Stimulated activated CD4-positive, alpha-beta T cell treated with anti-CD3 and anti-CD28 coated beads, TNF-alpha, amount 100 ng/mL, for 48 hours (primary cell): ENCODE measurements at places on chromosomes 1 and 21.

DNA sequence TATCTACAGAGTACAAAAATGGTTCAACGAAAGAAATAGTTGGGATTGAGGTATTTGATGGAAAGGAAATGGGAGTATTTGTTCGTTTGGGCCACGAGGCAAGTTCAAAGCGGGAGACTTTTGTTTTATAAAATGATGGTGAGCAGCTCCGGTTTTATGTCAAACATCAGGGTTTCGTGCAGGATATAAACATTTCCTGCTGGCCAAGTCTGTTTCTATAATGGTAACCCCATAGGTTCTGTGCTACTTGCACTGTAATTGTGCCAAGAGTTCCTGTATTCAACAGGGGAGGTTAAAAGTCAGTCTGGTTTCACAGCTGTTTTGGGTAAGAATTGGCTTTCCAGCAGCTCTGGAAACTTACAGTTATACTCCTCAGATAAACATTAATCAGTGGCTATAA lies 290.3 kb upstream of the NRIP1 start:
- DNase-seq: no peak

GRCh38 chr1:80218112-80218511 lies 1211.6 kb upstream of the ADGRL4 start:
- DNase-seq: no peak

DNA sequence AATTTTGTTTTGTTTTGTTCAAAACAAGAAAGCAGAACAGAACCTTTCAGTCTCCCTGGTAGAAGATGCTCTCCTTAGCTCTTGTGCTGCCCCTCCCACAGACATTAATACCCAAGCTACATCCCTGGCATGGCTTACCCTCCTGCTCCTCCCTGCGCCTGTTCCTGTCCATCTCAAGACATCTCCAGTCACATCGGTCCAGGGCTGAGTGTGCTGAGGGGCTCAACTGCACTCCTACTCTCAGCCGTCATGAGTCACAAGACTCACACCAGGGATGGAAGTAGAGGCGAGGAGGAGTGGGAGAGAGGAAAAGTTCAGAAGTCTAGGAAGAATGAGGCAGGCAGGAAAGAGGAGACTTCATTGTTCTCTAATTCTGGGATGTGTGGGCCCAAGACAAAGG lies 9.2 kb upstream of the TACSTD2 start:
- DNase-seq: no peak

GRCh38 chr1:3296326-3296725 lies 158.1 kb upstream of the ARHGEF16 start:
- DNase-seq: no peak

DNA sequence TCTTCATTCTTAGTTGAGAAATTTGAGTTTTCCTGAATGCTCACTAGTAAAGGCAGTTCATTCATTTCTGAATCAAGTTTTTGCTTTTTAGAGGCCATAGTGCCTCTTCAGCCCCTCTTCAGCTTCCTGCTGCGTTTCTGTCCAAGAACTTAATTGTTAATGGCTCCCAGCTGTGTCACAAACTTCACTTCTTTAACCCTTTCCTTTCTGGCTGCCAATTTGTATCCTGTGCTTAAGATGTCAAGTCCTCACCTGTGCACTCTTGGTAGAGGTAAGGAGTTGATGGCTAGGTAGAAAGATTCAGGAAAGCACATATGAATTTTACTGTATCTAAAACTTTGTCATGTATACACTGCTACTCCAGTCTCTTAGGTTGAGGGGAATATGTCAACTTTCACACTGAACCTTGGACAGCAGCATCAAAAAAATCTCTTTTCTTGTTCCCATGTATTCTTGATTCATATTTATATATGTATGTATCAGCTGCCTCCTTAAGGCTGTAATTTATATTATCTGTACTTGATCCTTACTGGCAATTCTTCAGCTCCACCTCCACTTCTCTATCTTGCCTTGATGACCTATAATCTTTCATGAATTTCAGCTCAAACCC lies 612.8 kb downstream of the LMO4 start:
- DNase-seq: no peak

- no peak for DNase-seq
Measured at GRCh38 chr1:110057963-110058518, 12.4 kb downstream of the ALX3 start.
